NCI-H2029 (cell line): ENCODE measurements at places on chromosomes 11 and 22.

DNA sequence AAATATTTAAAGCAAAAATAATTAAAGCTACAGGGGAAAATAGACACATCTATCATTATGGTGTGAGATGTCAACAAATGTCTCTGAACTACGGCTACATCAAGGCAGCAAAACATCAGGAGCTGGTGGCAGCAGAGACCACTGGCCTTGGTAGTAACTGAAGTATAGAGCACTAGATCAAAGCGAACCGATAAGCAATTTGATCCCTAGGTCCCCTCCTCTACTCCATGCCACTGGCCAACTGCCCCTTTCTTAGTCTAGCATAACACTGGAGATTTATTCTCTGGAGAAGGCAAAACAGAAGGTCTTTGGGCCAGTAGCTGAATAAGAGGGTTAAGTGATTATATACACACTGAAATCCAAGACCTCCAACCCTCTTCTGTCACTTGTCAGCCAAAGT lies 13.6 kb upstream of the RAB3IL1 start:
- DNase-seq = no peak

DNA sequence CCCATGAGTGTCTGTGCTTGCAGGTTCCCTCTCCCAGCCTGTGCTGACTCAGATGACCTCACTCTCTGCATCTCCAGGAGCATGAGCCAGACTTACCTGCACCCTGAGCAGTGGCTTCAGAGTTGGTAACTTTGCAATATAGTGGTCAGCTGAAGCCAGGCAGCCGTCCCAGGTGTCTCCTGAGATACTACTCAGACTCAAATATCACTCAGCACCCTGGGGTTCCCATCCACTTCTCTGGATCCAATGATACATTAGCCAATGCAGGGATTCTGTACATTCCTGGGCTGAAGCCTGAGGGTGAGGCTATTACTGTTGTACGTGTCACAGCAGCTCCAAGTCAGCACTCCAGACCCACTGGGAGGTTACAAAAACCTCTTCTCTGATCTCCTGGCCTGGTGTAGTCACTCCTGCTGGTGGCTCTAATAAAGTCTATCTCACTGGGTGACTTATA lies 87.8 kb upstream of the TOP3B start:
- DNase-seq = no peak

GRCh38 chr11:66475349-66476172 lies 4.7 kb upstream of the DPP3 start:
- DNase-seq = no peak

DNA sequence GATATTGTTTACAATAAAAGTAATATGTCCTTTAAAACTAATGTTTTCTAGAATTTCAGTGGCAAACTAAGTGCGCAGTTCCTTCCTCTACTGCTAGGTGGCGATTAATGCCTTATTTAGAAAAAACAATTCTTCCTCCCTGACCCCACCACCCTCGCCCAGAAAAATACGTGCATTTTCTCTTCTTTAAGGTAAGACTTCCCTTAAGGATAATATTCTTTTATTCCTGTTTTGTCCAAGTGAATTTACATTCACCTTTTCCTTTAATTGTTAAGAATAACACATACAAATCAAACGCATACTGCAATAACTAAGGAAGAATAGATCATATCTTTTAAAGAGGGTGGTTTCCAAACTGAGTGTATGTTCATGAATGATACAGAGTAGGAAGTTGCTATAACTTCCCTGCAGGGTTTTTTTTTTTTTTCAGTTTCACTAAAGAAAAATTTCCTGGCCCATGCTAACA lies 17.0 kb upstream of the PSMA1 start:
- peak; percentile 46 for DNase-seq

DNA sequence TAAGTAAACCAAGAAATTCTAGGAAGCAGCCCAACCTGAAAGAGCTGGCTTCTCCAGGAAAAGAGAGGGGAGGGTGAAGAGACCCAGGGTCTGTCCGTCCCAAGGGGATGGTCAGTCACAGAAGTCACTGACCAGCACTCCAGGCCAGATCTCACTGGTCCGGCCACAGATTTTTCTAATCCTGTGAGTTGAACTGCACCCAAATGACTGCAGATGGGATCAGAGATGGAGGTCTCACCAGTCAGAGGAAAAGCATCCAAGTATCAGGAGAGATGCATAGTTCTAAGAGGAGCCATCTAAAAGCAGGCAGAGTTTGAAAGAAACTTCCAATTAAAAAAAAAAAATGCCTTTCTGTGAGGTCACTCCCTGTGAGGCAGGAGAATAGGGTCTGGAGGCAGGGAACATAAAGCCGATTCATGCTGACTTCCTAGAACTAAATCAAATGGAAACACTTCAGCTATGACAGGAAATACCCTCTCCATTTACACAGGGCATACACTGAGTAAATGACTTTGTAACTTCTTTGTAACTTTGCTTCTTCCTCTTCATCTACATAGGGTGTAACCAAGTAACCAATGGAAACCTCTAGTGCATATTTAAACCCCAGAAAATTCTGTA lies 144.5 kb downstream of the CCDC34 start:
- DNase-seq = no peak

GRCh38 chr22:38638216-38638615 lies 18.0 kb downstream of the FAM227A start:
- DNase-seq = no peak

DNA sequence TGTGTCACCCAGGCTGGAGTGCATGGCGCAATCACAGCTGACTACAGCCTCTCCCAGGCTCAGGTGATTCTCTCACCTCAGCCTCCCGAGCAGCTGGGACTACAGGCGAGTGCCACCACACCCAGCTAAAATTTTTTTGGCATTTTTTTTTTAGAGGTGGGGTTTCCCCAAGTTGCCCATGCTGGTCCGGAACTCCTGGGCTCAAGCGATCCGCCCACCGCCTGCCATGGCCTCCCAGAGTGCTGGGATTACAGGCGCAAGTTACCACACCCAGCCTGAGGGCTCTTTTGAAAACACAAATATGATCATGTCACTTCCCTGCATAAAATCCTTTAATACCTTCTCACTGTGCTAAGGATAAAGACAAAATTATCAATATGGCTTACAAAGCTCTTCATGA lies 88.1 kb downstream of the MAML2 start:
- no peak for DNase-seq

GRCh38 chr11:88335284-88335683 lies 2.3 kb downstream of the CTSC start:
- no peak for DNase-seq
